ENCODE measurements at places on chromosomes 2 and 18.

- DNase-seq = no peak
These were observed 161.1 kb downstream of the CCBE1 start for GRCh38 chr18:59536166-59536565.

DNA sequence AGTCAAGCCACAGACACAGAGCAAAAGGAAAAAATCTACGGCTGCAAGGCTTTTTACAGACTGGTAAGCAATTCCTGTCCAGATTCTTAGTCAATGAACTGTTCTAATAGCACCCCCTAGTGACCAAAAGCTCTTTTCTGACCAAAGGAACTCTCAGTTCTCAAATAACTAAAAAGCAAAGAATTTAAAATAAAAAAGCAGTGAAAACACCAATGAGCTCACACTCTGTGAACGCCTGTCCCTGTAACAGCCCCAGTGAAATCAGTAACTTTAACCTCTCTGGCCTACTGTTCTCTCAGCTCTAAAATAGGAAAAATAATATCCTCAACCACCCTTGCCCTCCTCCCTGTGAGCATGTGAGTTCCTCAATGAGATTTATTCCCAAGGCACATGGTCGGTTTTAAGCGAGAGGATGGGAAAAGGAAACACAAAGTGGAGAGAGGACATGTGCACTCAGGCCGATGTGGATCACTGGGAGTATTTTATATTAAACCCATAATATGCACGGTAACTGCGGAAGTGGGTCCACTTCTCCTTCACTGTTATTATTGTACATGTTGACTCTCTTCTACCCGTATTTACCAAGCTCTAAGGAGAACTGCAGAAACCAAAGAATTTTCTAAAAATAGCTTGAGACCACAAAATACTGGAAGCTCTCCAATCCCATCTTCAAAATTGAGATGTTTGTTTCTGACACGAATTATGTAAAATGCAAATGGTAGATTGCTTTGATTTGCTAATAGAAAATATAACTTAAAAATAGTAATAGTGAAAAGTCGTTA is 128.5 kb downstream of the STK39 start:
- DNase-seq = no peak

- no peak for DNase-seq
These were observed 349.7 kb upstream of the ST6GAL2 start for GRCh38 chr2:107235491-107236254.

GRCh38 chr2:38146275-38146906 is 70.4 kb upstream of the CYP1B1 start:
- DNase-seq = no peak

DNA sequence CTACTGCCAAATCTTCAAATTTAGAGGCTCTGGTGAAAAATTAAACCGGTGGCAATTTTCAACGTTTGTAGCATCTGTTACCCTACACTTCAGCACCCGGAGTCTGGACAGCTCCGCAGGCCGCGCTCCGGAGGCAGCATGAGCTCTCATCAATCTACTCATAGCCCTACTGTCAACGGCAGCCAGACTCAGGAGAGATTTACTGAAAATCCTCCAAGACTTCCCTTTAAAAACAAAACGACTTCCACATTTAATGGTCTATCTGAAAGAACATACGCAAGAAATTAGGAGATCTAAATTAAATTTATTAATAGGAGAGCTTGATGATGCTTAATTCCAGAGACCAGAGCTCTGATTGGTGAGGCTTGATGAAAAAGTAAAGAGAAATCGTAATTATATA is 970 bp upstream of the ADCYAP1 start:
- peak; percentile 3 for DNase-seq

DNA sequence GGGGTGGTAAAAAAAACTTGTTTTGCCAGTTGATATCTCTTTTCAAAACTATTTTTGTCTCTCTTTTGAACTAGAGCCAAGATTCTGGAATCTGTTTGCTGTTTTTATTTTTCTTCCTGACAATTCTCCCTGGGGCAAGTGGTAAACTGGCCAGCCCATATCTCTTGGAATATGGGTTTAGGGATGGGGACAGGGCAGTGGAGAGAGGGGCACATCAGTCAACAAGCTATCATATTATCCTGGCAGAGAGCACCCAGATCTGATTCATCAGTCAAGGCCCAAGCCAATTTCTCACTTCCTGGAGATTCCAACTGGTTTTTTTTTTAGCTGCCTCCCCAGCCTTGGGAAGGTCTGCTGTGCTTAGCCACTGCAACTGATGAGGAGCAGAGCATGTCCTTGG is 52.3 kb downstream of the ARHGAP28 start:
- no peak for DNase-seq

DNA sequence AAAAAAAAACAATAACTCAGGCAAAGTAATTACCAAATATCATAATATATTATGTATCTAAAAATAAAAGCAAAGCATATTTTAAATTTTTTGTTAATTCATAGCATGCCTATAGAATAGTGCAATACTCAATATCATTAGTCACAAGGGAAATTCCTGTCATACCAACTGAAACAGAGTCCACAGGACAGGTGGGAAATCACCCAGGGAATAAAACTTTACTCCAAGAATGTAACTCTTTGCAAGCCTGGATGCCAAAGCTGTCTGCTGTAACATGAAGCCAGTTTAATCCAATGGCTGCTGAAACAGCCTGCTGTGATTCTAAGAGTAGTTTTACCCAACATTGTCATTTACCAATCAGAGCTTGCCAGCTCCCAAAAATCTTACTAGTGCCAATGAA is 40.0 kb upstream of the SULT1C3 start:
- DNase-seq = no peak

- no peak for DNase-seq
These were observed 22.0 kb downstream of the EPC2 start for GRCh38 chr2:148666555-148666954.

GRCh38 chr2:18094277-18094676 is 215.8 kb downstream of the KCNS3 start:
- DNase-seq = no peak

DNA sequence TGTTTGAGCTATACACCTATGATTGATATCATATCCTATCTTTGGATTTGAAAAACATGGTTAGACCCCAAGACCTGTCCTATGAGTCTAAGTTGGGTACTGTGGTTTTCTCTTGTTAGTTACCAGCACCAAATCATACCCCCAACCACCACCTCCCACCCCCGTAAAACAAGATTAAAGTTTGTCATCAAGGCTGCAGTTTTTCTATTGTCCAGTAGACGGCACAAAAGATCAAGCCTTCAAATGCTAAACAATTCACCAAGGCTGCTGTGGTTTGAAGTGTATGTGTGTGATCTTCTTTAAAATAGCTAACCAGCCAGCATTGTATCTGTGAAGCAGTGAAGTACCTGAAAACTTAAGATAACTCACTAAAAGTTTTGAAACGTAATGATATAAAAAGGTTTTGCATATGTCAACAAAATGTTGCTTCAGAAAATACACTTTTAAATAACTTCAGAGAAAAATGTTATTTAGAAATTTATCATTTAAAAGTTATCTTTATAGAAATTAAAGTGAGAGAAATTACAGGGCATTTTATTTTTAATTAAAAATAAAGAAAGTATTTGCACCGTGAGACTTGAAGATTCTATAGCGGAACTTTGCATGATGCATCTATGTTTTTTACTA is 5.8 kb upstream of the MEIS1 start:
- DNase-seq = no peak

- DNase-seq = peak; percentile 8
These were observed 101.9 kb downstream of the FOXI3 start for GRCh38 chr2:88350331-88351248.

DNA sequence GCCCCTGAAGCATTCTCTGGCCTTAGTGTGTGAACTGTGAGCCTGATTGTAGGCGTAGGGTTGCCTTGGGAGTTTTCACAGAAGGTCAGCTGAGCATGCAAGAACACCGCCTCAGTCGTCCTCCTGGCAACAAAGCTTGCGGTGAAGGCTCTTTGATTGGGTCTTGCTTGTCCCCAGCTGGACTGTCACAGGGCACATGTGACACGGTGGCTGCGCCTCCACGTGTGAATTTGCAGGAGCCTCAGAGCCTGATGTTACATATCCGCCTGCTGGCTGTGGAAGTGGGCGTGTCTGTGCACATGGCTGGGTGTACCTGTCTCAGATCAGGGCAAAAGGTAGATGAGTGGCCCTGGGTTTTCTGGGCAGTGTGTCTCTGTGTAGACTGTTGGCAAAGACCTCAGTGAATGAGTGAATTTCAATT is 228.7 kb downstream of the HAUS1 start:
- DNase-seq = no peak

- DNase-seq = no peak
These were observed 110.8 kb upstream of the OTOS start for GRCh38 chr2:240250985-240251847.

- no peak for DNase-seq
These were observed 43.5 kb downstream of the RRM2 start for GRCh38 chr2:10165861-10166675.

Data from stimulated activated CD8-positive, alpha-beta memory T cell treated with anti-CD3 and anti-CD28 coated beads, Interleukin-4, amount 100 ng/mL, for 1 hour (primary cell).